ENCODE measurements at places on chromosomes 5 and 9.

- DNase-seq: no peak
Measured at GRCh38 chr9:99936947-99937587, 30.6 kb downstream of the STX17 start.

DNA sequence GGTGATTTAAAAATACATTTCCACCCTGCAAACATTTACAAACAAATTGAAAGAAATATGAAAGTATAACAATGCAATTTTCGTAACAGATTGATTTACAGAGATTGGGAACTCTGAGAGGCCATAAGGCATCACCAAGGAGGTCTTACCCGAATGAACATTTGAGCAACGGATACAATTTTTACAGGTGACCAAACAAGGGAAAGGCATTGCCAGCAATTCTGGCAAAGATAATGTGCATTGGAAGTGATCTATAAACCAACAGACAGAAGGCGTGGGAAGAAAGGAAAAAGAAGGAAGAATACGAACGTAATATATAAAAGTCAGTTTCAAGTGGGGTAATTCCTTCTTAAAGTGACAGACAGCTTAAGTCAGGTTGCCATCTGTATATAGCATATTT lies 295.9 kb downstream of the CDH12 start:
- no peak for DNase-seq

- DNase-seq: no peak
Measured at GRCh38 chr9:128389395-128390149, 18.4 kb downstream of the URM1 start.

GRCh38 chr5:138544181-138545134 lies 1.4 kb upstream of the ETF1 start:
- no peak for DNase-seq

DNA sequence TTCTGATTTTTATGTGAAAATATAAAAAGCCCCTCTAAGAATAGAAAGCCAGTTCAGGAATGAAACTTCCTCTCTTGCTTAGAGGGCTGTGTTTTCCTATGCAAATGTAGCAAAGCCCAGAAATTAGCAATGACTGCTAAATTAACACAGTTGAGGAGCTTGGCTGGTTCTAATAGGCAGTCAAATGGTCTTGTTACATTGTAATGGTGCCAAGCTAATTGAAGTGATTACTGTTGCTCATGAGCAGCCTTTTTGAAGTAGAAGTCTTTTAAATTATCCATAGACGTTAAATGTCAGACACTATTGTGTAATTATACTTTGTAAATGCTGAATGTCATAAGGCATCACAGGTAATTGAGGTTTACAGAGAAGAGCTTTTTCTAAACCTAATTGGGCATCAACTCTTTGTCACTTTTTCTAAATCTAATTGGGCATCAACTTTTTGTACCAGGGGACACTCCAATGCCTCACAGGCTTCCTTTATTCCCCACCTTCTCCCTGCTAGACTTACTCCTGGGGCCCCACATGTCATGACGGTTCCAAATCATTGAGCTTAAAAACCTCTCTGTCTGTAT lies 229.1 kb downstream of the PSAT1 start:
- no peak for DNase-seq
